GM13976 (cell line): ENCODE measurements at places on chromosomes 13 and 19.

- no peak for DNase-seq
These were observed 63.7 kb upstream of the TPM4 start for GRCh38 chr19:16012552-16012951.

- no peak for DNase-seq
These were observed 14.3 kb downstream of the PEPD start for GRCh38 chr19:33507021-33507956.

DNA sequence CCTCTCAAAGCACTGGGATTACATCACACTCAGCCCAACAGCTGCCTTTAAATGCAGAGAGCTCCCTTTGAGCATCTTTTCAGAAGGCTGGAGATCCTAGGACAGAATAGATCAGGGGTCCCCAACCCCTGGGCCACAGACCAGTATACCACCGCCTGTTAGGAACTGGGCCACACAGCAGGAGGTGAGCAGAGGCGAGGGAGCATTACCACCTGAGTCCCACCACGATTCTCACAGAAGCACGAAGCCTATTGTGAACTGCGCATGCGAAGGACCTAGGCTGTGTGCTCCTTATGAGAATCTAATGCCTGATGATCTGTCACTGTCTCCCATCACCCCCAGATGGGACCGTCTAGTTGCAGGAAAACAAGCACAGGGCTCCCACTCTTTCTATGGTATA, 2.2 kb upstream of the WTIP start:
- DNase-seq = no peak

DNA sequence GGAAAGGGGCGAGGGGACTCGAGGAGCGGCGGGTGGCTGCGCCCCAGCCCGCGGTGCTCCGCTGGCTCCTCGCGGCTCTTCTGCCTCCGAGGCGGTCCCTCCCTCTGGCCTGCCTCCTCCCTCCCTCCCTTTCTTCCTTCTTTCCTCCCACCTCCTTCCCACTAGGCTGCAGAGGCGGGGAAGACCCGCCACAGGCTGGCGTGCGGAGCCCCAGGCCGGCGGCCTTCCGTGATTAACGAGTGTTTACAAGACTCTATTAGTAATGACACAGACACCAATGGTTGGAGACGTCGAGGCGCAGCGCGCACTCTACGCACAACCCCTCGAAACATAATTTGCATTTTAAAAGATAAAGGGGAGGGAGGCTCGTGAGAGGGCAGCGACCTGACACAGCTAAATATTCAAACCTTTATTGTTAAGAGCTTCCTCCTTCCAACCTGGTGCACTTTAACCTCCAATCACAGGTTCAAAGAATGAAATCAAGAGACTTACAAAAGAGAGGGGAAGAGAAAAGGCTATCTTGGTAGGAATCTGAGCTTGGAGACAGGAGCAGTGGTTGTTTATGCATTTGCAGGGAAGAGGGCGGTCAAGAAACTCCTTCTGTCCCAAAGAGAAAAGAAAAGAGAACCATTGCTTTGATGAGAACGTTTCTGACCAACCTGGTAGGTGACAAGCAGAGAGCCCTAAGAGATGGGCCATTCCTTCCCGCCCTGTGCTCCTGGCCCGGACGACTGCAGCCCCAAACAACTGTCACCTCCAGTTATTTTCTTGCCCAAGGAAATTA, at the start of gene CDX2:
CDX2 (minus strand) TSS at position 234 of the 784 bp plus-strand sequence. CDS start 309 bp downstream, outside the sequence.
- DNase-seq = peak; percentile 21
